ENCODE measurements at places on chromosomes 5 and 9.

DNA sequence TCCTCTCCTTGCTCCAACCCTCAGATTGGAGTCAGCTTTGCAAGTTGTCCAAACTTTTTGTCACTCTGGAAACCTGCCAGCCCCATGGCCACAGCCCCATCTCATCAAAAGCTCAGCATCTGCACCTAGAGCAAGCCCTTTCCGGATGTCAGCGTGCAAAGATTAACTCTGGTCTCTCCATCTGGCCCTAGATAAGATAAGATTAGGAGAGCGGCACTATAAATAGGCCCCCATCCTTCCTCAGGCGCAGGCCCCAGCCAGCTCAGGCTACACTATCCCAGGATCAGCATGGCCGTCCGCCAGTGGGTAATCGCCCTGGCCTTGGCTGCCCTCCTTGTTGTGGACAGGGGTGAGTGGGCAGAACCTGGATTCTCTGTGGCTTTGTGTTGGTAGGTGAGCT lies at the start of gene SPINK4:
Gene SPINK4 (plus strand): TSS at position 247 of the 400 bp plus-strand sequence. CDS start 42 bp downstream, at position 289.
- DNase-seq, result no peak

DNA sequence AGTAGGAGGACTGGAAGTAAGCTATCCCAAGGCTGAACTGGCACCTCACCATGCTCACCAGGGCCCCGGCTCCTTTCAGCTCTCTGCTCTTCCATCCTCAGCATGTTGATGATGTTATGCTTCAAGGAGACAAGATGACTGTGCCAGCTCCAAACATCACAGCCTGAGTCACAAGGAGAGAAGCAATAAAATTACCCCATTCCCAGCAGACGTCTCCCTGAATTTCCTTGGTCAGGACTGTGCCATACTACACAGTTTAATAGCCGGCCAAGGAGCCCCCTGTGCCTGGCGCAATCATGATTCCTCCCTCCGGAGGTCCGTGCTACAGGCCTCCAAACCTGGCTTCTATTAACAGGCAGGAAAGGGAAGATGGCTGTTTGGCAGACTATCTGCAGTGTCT lies 51.2 kb upstream of the ROR2 start:
- DNase-seq, result no peak

GRCh38 chr9:125561509-125562148 lies 145.4 kb downstream of the MAPKAP1 start:
- DNase-seq, result no peak

- DNase-seq, result peak; percentile 7
These were observed 231.3 kb downstream of the NPR3 start for GRCh38 chr5:32942225-32942989.

- no peak for DNase-seq
These were observed 188.0 kb downstream of the TARS1 start for GRCh38 chr5:33628796-33629195.

DNA sequence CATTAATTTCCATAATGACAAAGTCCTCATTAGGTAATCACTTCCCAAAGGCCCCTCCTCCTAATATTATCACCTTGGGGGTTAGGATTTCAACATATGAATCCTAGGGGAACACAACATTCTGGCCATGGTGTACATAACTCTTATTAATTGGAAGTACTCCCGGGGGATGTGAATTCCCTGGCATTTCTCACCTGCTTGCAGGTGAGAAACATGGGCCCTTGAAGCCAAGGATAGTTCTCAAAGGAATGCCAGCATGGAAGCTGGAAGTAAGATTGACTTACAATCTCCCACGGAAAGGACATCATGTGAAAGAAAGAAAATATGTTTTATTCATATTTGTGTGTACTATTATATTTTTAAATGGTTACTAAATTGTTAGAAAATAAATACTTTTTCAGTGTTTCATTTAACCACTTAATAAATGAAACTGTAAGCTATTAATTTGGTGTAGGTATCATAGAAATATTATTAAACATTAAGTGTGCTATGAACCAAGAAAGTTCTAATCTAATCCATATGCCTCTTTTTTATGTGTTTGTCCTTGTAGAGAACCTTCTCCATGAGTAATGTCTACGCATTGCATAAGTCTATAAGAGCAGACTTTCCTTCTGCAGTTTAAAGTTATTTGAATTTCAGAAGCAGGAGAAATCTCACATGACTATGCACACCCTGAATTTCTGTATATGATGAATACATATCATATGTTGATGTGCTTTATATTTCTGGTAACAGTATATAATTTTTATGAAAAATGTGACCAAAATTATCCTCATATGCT lies 59.4 kb downstream of the ANXA1 start:
- DNase-seq, result no peak

DNA sequence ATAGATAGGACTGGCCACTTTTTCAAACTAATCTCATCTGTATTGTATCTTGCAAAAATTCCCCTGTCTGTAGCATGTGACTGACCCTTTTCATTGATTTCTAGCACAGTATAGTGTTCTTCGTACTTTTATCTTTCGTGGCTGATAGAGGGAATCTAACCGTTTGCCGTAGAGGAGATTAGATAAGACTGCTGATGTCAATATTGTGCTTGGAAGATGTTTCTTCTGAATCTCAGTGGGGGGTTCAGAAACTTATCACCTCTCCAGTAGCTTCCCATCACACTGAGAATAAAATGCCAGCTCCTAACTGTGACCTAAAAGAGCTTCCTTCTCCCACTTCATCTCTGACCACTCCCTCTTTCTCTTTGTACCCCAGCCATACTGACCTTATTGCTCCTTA lies 25.4 kb upstream of the ALDOB start:
- DNase-seq, result no peak

DNA sequence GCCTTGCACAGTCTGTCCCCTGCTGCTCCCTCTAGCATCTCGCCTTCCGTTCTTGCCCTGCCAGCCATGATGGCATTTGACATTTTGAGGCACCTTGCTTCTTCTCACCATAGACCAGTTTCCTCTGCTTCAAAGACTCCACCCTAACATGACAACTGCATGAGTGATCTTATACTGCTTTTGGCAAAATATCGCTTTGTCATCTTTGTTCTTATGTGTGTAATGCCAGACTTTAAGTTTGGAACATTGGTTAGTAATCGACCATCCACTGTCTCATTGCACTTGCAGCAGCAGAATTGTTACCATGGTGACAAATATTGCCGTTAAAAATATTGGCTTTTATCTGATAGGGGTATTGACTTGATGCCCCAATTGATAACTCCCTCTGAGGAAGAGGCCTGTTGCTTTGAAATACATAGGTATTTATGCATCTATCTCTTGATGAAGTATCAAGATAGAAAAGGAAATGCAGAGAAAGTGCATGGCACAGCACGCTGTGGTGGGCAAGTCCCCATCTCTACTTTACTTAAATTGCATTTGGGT lies 6.8 kb downstream of the GARIN3 start:
- no peak for DNase-seq

GRCh38 chr9:127897193-127897692 lies 2.2 kb downstream of the ST6GALNAC6 start:
- DNase-seq, result no peak

GRCh38 chr9:2788919-2789318 lies 55.0 kb downstream of the PUM3 start:
- no peak for DNase-seq

DNA sequence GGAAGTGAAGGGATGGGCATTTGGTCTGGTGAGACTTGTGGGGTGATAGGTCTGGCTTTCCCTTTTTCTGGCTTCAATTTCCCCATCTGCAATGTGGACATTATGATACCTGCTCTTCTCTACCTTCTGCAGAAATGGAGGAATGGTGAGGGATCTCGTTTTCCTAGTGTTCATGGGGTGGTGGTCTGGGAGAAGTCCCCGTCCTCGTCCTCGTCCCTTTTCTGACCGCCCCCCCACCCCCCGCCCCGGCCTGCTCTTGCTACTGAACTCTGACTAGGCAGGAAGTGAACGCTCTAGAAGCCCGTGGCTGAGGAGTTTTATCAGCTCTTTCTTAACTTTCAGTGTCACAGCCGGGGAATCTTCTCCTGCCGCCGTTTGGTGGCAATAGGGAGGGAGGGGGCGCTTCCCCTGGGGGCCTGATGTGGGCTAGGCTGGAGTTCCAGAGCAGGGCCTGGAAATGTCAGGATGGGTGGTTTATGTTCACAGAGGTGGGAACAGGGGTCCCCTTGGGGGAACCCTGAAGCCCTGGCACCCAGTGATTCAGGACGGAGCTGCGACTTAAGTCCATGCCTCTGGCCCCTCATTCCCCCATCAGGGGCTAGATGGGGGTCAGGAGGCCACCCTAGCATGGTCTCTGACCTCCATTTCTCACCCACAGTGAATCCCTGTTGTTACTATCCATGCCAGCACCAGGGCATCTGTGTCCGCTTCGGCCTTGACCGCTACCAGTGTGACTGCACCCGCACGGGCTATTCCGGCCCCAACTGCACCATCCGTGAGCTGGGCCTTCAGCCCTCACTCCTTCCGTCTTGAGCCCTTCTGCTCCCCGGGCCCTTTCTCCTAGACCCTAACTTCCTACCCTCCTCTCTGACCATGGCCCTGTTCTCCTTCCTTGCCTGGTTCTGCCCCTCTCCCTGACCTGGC lies 6.7 kb downstream of the PTGS1 start:
- DNase-seq, result no peak

GRCh38 chr9:137130176-137130755 lies 8.7 kb upstream of the GRIN1 start:
- DNase-seq, result no peak

DNA sequence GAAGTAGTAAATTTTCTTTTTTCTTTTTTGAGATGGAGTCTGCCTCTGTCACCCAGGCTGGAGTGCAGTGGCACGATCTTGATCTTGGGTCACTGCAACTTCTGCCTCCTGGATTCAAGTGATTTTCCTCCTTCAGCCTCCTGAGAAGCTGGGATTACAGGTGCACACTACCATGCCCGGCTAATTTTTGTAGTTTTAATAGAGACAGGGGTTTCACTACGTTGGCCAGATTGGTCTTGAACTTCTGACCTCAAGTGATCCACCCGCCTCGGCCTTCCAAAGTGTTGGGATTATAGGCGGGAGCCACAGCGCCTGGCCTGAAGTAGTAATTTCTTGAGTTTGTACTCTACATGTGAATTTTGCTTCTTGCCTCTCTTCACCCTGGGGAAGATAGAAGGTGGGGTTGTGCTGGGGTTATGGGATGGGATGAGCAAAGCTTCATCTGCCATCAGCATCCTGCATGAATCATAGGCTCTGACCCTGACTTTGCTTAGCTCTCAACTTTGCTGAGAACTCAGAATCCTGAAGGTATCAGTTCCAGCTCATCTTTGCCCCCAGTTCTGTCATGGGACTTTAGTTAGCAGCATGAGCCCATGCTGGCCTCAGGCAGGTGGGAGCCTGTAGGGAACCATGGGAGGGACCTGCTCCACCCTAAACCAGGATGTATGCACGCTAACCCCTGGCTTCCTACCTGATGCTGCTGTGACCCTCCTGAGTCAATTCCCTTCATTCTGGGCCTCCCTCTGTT lies 9.3 kb upstream of the CCL21 start:
- no peak for DNase-seq

- DNase-seq, result no peak
These were observed 90.2 kb upstream of the ICE1 start for GRCh38 chr5:5332287-5332686.

GRCh38 chr9:126207256-126207655 lies 119.4 kb upstream of the MVB12B start:
- DNase-seq, result no peak

DNA sequence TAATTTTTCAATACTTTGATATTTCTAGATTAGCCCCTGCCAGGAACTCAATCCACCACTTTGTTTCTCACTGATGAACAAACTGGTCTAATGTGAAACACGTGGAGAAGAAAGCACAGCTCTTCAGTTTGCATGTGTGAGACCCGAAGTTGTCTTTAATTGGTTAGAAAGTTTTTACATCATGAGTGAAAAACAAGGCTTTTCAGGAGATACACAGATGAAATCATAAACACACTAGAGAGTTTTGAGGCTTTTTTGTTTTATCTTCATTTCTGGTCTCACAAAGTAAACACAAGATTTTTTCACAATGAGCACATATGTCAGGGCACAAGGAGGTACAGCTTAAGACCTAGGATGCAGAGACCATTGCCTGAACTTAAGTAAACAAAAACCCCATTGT lies 84.5 kb upstream of the MOCS2 start:
- DNase-seq, result no peak

GRCh38 chr5:97797994-97798451 lies 615.0 kb upstream of the RIOK2 start:
- no peak for DNase-seq

DNA sequence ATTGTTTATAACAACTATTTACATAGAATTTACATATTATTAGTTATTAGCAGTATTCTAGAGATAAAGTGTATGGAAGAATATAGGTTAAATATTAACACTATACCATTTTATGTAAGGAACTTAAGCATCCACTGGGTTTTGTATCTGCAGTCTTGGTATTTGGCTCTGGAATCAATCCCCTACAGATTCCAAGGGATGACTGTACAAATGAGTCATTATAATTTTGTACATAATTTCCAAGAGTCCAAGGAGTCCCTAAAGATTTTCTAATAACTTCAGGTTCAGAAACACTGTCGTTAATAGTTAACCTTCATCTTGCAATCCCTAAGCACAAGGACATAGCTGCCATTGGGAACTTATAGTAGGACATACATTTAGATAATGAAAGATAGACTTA lies 254.8 kb upstream of the PDE4D start:
- DNase-seq, result no peak

GRCh38 chr9:34759432-34760134 lies 49.6 kb upstream of the CCL21 start:
- DNase-seq, result no peak

- DNase-seq, result no peak
These were observed 281.2 kb downstream of the NR2F1-AS1 start for GRCh38 chr5:93299681-93300308.

- no peak for DNase-seq
These were observed 685 bp upstream of the ADAMTS19 start for GRCh38 chr5:129459450-129459776.

DNA sequence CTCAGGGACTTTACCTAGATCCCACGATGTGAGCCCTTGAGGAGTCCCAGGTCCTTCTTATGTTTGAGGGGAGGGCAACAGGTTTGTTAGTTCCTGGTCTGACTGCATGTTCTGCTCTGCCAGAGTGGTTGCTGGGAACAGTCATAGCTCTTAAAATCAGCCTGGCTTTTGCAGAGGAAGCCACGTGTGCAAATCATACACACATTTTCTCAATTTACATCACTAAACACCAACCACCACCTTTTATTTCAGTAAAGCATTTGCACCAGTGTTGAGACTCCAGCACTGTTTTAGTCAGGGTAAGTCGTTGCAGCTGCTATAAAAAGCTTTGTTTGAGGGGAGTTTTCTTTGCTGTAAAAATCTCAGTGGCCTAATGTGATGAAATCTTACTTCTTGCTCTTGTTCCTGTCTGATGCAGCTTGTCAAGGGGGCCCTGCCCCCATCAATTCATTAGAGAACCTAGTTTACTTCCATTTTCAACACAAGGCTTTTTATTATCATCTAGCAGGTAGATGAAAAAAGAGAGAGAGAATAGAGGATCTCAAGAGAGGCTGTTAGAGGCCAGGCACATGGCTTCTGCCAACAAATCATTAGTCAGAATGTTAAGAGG lies 70.3 kb upstream of the VCAN start:
- DNase-seq, result no peak

- DNase-seq, result no peak
These were observed 576.1 kb downstream of the CDH12 start for GRCh38 chr5:22277006-22277405.
